ENCODE measurements at places on chromosomes 4 and X.

- DNase-seq: no peak
These were observed 6.3 kb upstream of the LETM1 start for GRCh38 chr4:1862055-1862911.

- DNase-seq: no peak
These were observed 35.8 kb downstream of the NAP1L3 start for GRCh38 chrX:93637591-93637990.

DNA sequence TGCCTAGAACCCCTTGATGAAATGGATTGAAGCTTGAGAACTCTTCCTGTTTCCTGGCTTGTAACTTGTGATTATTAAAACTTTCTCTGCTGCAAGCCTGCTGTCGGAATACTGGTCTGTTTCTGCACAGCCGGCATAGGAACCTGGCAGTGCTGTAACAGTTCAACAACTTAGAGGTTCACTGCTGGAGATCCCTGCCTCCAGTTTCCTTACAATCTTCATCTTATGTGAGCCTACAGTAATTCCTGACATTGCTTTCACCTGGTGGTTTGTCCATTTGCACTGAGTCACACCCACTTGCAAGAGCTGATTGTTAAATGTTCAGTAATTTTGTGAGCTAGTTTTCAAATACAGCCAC lies 1.3 kb upstream of the SEPSECS start:
- no peak for DNase-seq

GRCh38 chr4:142719854-142720541 lies 126.1 kb downstream of the INPP4B start:
- no peak for DNase-seq

DNA sequence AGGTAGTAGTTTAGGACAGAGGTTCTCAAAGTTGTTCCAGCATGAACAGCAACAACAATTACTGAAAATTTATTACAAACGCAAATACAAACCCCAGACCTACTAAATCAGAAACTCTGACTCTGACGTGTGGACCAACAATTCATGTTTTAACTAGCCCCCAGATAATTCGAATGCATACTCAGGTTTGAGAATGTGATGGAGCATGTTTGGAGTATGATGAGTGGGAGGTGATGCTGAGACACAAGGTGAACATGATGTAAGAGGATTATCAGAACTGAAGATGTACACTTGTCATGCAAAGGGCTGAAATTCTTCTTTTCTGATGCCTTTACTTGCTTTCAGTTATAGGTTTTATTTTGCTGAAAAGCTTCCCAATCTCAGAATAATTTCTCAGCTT lies 323.0 kb downstream of the INPP4B start:
- DNase-seq: no peak

DNA sequence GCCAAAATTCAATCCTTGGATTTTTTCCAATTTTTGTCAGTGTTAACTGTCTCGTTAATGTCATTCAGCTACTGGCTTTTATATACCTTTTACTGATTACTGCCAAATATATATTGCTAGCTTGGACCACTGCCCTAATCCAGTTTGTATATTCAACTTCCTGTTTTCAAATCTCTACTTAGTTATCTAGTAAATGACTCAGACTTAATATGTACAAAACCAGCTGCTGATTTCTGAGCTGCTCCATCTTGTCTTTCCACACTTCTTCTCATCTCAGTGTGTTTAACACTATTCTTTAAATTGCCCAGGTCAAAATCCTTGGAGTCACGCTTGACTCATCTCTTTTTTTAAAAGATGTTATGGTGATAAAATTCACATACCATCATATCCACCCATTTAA lies 1196.7 kb downstream of the RAPGEF2 start:
- DNase-seq: no peak

- no peak for DNase-seq
These were observed 134.3 kb downstream of the GUCY2F start for GRCh38 chrX:109347632-109348031.

- DNase-seq: no peak
These were observed 16.4 kb downstream of the SMIM10L2A start for GRCh38 chrX:135437867-135438733.

GRCh38 chrX:35098419-35098818 lies 155.8 kb downstream of the FAM47B start:
- DNase-seq: no peak

GRCh38 chr4:39928538-39928937 lies 49.2 kb downstream of the PDS5A start:
- no peak for DNase-seq

DNA sequence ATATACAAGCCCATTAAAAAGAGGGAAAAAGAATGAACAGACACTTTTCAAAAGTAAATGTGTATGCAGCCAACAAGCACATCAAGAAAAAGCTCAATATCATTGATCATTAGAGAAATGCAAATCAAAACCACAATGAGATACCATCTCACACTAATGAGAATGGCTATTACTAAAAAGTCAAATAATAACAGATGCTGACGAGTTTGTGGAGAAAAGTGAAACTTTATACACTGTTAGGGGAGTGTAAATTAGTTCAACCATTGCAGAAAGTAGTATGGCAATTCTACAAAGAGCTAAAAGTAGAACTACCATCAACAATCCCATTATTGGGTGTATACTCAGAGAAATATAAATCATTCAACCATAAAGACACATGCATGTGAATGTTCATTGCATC lies 203.0 kb downstream of the ARAP2 start:
- DNase-seq: no peak

DNA sequence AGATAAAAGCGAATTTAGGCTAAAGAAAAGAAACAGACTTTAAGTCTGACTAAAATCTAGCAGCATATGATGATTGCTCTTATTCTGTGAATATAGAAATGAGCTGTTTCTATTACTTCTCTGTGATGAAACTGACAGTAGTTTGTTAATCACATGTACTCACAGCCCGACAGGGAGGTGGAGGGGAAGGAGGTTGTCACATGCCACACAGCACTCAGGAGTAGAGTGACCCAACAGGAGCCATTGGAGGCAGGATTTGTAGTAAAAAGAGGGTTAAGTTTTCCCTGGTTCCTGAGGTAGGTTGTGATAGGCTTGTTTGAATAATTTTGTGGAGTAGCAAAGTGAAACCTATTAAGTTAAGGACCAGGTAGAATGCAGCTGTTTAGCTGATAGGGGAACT lies 495.9 kb downstream of the CENPC start:
- DNase-seq: no peak

DNA sequence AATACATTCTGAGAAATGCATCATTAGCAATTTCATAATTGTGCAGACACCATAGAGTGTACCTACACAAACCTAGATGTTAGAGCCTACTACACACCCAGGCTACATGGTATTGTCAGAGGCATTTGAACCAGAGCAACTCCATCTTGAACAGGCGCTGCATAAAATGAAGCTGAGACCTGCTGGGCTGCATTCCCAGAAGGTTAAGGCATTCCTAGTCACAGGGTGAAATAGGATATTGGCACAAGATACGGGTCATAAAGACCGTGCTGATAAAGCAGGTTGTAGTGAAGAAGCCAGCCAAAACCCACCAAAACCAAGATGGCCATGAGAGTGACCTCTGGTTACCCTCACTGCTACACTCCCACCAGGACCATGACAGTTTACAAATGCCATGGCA lies 116.4 kb downstream of the LARP7 start:
- DNase-seq: no peak

GRCh38 chr4:159856451-159856850 lies 753.6 kb downstream of the RAPGEF2 start:
- DNase-seq: no peak

GRCh38 chr4:156749426-156750403 lies 221.9 kb downstream of the PDGFC start:
- no peak for DNase-seq

- DNase-seq: no peak
These were observed 54.7 kb downstream of the CD38 start for GRCh38 chr4:15832523-15833451.

DNA sequence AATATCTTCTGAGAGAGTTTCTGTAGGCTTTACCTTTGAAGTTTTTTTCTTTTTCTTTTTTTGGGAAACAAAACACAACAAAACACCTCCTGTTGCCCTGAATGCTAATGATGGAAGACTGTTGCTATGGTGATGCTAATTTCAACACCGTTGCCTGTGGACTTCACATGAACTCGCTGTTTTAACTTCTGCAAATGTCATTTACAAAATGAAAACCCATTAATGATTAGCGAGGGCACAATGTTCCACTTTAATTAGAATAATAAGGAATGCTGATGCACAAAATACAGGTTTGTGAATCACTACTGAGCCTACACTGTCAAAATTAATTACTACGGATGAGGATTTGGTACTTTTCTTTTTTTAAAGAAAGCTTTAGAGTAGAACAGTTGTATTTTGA lies 227.1 kb upstream of the FTHL17 start:
- no peak for DNase-seq

DNA sequence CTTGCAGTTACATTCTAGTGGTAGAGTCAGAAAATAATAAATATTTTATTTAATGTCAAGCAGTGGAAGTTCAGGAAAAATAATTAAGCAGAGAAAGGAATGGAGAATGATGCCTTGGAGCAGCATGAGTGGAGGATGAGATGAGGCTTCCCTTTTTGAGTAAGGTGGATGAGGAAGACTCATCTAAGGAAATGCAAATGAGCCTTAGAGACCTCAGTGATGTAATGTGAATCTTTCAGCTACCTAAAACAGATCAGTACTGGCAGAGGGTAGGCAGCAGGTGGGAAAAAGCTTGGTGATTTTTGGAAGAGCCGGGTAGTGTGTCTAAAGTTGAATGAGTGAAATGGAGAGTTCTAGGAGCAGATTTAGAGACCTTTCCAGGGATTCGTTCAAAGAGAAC lies 118.2 kb downstream of the GRID2 start:
- no peak for DNase-seq

DNA sequence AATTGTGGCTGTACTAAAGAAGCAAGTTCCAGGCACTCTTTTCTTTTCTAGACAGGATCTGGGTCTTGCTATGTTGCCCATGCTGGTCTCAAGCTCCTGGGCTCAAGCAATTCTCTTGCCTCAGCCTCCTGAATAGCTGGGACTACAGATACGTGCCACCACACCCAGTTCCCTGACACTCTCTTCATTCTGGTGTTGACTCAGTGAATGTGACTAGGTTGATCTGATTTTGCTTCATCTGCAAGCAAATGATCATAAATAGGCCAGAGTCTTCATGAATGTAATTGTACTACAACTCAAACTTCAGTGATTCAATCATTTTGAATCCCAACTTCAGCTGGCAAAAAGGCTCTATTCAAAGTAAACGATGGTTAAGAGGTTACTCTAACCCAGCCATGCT lies 78.5 kb downstream of the APBB2 start:
- DNase-seq: no peak
